ENCODE measurements at places on chromosomes 4 and X.

DNA sequence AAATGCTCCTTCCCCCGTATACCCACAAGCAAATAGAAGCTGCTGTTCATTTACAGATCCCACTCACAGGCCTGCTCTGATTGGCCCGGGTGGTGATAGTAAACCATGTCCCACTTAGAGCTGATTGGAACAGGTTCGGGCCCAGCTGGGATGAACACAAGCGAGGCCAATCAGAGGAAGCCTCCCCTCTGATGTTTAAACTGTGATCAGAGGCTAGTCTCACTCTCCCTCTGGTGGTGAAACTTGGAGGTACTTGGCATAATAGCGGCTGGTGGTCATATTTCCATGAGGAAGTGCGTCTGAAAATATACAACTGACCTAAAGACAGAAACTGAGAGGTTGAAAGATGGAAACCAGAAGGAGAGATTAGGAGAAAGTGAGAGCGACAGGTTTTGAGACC, 51.5 kb upstream of the TRPC3 start:
- DNase-seq, result no peak

DNA sequence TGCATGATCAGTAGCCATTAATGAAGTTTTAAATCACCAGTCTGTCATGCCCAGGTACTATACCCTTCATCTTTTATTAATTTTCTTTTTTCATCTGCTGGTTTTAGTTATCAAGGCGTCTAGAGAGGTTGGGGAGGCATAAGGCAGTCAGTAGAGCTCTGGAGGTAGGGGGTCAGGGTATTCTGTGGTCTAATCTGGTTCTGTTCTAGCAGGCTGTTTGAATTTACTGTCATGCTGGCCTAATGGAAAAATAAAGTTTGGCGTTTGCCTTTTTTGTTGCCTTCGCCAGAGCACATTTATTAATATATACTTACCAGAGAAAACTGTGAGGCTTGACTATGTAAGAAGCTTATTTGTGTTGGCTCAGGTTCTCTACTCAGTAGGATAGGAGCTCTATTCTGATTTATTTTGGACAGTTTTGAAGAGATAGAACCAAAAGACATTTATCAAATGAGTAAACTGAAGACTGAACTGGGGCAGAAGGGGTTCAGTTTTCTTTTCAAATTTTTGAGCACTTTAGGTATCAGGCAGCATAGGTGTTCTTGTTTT, 46.9 kb downstream of the TMEM131L start:
- no peak for DNase-seq

DNA sequence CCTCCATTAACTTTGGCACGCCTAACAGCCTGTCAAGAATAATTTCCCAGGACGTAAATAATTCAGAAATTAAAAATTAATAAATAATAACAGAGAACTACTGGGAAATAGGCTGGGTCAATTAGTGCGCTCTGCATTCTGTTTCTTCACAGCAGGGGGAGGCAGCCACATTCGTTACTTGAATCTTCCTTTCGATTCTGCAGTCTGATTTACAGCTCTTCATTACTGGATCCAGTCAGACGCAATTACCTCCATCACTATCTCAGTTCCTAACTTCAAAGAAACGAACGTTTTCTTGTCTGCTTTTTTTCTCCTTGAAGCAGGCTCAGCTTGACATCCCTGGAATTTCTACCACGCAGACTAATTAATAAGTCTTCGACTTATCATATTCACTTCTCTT, 9.0 kb upstream of the RPL34 start:
- no peak for DNase-seq

DNA sequence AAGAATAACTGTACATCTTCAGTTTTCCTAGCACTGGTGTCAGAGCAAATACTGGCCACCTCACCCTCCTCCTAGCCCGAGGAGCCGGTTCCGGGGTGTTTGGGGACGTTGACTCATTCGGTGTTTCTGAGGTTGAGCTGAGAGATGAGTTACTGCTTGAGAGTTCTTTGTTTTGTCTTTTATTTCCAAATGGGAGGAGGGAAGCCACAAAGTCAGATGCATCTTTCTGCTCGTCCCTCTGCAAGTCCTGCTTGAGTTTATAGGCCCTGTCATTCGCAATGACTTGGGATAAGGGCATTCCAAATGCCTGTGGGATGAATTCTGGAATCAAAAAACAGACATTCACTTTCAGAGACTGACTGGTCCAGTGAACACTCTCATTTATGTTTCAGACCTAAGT, 77.5 kb downstream of the HCCS start:
- DNase-seq, result no peak

DNA sequence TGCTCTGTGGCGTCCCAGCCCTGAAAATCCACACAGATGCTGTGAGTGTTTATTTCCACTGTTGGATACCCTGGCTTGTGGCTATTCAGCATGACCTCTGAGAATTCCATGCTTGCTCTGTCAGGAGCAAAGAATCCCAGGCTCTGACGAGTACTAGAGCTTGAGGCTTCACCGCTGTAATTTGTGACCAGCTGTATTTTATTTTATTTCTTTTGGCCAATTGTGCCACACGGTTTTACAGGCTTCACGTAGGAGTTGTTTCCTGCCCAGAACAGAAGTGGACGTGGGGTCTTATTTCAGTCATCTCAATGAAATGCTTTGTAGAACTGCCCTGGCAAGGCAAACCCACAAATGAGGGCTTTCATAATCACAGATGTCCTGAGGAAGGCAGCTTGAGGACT, 69.4 kb upstream of the CLDN34 start:
- DNase-seq, result no peak

GRCh38 chrX:138073626-138074025, 507.7 kb downstream of the ZIC3 start:
- DNase-seq, result no peak

DNA sequence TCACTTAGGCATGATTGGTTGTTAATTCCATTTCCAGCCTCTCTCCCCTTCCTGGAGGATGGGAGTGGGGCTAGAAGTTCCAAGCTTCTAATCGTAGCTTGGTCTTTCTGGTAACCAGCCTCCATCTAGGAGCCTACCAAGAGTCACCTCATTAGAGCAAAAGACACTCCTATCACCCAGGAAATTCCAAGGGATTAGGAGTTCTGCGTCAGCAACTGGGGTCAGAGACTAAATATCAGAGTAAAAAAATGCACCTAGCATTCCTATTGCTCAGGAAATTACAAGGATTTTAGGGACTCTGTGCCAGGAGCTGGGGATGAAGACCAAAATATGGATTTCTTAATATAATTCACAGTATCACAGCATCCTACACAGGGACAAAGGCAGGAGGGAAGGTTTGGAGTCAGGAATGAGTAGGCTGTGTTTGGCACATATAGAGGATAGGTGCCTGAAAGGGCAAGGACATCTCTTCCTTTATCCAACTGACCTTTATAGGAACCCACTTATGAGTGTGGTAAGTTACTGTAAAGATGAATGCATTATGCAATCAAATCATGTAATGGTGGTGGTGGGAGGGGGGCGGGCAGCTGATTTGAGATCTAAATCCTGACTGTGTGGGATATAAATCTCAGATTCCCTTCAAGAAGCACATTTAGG, 30.5 kb upstream of the LIMCH1 start:
- DNase-seq, result no peak

- no peak for DNase-seq
Observed at GRCh38 chrX:40074080-40074958, 23.4 kb downstream of the BCOR start.

GRCh38 chr4:6591313-6591712, 16.3 kb downstream of the MAN2B2 start:
- DNase-seq, result no peak

DNA sequence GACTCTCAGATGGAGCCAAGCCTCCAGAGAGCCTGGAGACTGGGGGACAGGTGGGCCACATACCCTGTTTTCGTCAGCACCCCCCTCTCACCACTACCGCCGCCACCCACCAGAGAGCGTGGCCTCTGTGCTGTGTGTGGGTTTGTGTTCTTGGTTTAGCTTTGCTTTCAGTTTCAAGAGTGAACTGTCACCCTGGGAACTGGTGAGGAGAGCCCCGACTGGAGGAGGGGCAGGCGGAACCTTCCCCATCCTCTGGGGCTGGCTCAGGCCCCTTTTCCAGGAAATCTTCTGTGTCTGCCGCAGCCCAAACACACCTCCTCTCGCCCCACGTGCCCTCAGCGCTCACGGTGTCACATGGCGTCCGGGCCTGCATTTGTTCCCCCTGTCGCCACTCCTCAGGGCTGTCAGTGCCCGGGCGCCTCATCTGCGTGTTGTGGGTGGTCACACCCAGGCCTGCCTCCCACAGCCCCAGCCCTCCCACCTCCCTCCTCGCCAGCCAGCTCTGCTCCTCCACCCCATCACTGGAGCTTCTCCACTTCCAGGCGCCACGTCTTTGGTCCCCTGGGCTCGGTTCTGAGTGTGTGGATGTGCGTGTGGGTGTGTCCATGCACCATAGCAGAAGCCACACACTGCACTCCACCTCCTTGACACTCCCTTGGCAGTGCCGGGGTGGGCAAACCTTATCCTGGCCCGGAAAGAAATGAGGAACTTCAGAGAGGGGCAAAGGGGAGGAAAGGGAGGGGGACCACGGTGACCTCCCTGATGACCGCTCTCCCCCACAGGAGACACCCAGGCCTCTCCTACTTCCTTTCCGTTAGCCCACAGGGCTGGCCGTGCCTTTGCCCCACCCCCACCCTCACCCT, 27.8 kb downstream of the ELF4 start:
- no peak for DNase-seq

- no peak for DNase-seq
Observed at GRCh38 chr4:101777431-101777830, 13.1 kb upstream of the BANK1 start.

DNA sequence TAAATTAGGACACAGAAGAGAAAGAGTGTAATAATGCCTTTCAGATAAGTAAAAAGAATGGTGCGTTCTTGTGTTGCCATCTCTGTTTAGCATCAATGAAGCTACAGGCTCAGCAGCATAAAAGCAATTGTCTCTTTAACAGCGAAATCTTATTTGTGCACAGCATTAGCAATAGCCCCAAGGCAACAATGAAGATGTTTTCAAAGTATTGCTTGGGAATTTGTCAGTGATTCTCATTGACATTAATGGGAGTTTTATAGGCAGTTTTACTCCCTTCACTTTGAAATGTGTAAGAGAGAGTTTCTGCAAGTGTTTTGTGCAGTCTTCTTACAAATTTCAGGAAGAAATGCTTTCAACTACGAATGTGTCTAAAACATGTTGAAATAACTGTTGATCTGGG, 633.0 kb downstream of the TLL1 start:
- DNase-seq, result no peak

- DNase-seq, result no peak
Observed at GRCh38 chrX:150052226-150052625, 113.9 kb upstream of the EOLA2 start.

GRCh38 chr4:136392576-136392975, 1139.7 kb downstream of the PCDH18 start:
- DNase-seq, result no peak

GRCh38 chr4:94621491-94622080, 136.2 kb upstream of the BMPR1B start:
- DNase-seq, result no peak

GRCh38 chr4:5801696-5802095, 90.7 kb downstream of the EVC start:
- DNase-seq, result no peak

GRCh38 chrX:56786889-56787733, 58.1 kb downstream of the NBDY start:
- no peak for DNase-seq

GRCh38 chr4:38930204-38930603, 62.6 kb downstream of the FAM114A1 start:
- DNase-seq, result no peak

DNA sequence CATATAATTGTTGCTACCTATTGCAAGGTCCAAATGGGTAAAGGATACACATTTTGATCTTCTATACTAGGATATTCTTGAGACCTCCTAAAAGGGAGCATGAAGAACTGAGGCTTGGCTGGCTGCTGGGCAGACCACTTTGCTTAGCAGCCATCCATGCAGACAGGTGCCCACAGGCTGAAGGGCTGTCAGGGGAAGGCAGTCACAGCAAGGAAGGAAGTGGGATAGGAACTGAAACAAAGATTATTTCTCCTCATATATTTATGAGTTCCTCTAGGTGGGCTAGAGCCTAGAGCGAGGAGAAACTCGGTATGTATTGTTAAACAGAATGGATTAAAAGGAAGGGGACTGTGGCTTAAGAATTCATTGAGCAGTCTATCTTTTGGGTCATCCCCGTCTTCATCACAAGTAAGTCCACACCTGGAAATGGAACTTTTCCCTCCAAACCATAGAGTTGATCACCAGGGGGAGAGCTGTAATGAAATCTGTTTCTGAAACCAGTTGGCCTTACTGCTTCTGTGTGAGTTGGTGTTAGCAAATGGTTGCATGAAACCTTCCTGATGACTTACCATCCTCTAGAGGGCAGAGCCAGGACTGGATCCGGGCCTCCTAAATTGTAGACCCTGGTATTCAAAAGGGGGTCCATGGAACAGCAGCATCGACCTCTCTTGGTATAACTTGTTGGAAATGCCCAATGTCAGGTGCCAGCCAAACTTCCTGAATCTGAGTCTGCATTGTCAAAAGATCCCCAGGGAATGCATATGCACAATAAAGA, 42.3 kb downstream of the AFF2 start:
- DNase-seq, result no peak

DNA sequence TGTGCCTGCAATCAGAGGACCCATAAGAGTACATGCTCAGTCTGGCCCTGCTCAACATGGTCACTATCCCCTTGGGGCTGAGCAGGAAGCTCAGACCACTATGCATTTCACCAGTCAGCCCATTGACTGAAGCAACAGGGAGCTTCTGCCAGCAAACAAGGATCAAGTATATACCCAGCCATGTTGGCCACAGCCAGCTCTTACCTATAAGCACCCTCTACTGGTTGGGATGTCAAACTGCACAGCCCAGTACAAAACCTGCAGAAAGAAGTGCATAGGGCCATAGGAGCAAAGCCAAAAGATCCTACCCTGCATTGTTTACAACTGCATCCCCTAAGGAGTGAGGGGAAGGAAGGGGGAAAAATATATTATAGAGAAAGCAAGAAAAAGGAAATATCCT, 214.4 kb upstream of the CPEB2 start:
- DNase-seq, result no peak

DNA sequence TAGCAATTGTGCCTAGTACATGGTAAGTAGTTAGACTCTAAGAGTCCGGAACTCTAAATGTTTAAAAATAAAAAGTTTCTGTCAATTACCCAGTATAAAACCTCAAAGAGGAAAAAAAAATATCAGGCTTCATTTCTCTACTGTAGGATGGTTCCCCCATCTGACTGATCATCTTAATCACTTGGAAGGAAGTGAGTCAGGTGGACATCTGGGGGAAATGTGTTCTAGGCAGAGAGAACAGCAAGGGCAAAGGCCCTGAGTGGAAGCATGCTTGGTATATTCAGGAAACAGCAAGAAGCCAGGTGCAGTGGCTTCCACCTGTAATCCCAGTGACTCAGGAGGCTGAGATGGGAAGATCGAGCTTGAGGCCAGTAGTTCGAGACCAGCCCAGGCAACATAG, 2.9 kb upstream of the EIF1AX start:
- DNase-seq, result no peak

- no peak for DNase-seq
Observed at GRCh38 chr4:86452422-86452891, 92.6 kb upstream of the MAPK10 start.
